Skin of body (tissue), 3 donors: ENCODE measurements at places on chromosomes 12 and 14. TPM values are rescaled to one million over a fixed set of nuclear protein-coding genes. Genes with fewer than 3 reads are reported as not detected.

SRRM4 gene
- total RNA-seq: 0.10 TPM

ZFYVE1 gene
- 11.4 TPM for total RNA-seq

C12orf54 gene
- not detected for total RNA-seq

OASL gene
- 0.30 TPM for total RNA-seq

PIANP gene
- 0.10 TPM for total RNA-seq

PRH2 gene
- total RNA-seq: not detected

ADCY4 gene
- 9.6 TPM for total RNA-seq

OVCH1 gene
- total RNA-seq: 0.30 TPM

CAPS2 gene
- 7.1 TPM for total RNA-seq

ESPL1 gene
- 5.6 TPM for total RNA-seq

COCH gene
- total RNA-seq: 7.9 TPM

LRIG3 gene
- 241 TPM for total RNA-seq

SRGAP1 gene
- 15.9 TPM for total RNA-seq

FAM186B gene
- total RNA-seq: 0.59 TPM

TMEM63C gene
- total RNA-seq: 0.89 TPM

SERPINA12 gene
- total RNA-seq: 16.9 TPM

IL26 gene
- not detected for total RNA-seq

MYO1H gene
- 2.4 TPM for total RNA-seq

FLVCR2 gene
- total RNA-seq: 5.6 TPM

CD4 gene
- 9.7 TPM for total RNA-seq

NOS1 gene
- 1.7 TPM for total RNA-seq

RNASE4 gene
- 31.1 TPM for total RNA-seq

ALG10 gene
- total RNA-seq: 14.1 TPM

LBHD2 gene
- not detected for total RNA-seq

SLC16A7 gene
- total RNA-seq: 74.5 TPM

SYCP3 gene
- total RNA-seq: 0.10 TPM

GSC gene
- total RNA-seq: 0.99 TPM

TOMM20L gene
- total RNA-seq: not detected

GPR132 gene
- total RNA-seq: 1.6 TPM

ARHGDIB gene
- total RNA-seq: 36.7 TPM

REP15 gene
- 0.79 TPM for total RNA-seq

KCNJ8 gene
- total RNA-seq: 30.5 TPM

ZFHX2 gene
- total RNA-seq: 0.39 TPM

MORN3 gene
- total RNA-seq: 0.59 TPM

ADGRD1 gene
- 7.3 TPM for total RNA-seq

TRPV4 gene
- 4.2 TPM for total RNA-seq

DBX2 gene
- total RNA-seq: 0.10 TPM

GLT1D1 gene
- total RNA-seq: 2.2 TPM

NAV3 gene
- 43.8 TPM for total RNA-seq

SIX6 gene
- total RNA-seq: not detected

IGF1 gene
- total RNA-seq: 14.0 TPM

SLC6A15 gene
- 1.2 TPM for total RNA-seq

SPX gene
- 1.5 TPM for total RNA-seq

ITGB7 gene
- total RNA-seq: 2.5 TPM

RHOJ gene
- 21.6 TPM for total RNA-seq

KIF5A gene
- total RNA-seq: 0.39 TPM

RPS6KL1 gene
- 0.99 TPM for total RNA-seq

JKAMP gene
- total RNA-seq: 57.7 TPM

DLK1 gene
- 114 TPM for total RNA-seq

CNOT2 gene
- total RNA-seq: 182 TPM

TBX5 gene
- 1.4 TPM for total RNA-seq
